ENCODE measurements at places on chromosomes 4 and X.
A peak's percentile ranks its signal among the peaks of the same experiment; 100 is the strongest.

- peak; percentile 66 for DNase-seq
Measured at GRCh38 chrX:107826238-107827029, 768 bp downstream of the MID2 start.

DNA sequence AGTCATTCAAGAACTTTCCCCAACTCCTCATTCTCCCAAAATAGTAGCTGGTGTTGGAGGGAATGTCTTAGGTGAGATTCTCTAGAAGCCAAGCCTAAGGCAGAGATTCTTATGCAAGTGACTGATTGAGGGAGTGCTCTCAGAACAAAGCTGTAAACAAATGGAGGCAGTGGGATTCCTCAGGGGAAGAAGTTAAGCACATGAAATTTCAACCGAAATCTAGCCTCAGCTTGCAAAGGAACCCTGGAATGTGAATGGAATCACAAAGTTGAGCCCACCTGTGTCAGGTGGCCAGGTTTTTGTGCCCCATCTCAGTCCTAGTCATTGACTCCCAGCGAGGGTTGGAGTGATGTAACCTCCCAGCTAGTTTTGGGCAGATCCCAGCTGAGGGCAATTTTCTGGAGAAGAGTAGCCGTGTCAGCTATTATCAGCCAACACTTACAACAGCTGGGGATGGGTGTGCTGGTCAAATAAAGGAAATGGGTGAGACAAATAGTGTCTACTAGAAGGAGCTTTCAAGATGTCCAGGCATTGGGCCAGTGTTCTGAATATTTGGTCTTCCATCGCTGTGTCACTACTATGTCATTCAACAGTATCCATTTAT, 29.7 kb upstream of the FGF2 start:
- DNase-seq = no peak

- peak; percentile 89 for DNase-seq
Measured at GRCh38 chr4:147479786-147480185, 1.1 kb upstream of the EDNRA start.

DNA sequence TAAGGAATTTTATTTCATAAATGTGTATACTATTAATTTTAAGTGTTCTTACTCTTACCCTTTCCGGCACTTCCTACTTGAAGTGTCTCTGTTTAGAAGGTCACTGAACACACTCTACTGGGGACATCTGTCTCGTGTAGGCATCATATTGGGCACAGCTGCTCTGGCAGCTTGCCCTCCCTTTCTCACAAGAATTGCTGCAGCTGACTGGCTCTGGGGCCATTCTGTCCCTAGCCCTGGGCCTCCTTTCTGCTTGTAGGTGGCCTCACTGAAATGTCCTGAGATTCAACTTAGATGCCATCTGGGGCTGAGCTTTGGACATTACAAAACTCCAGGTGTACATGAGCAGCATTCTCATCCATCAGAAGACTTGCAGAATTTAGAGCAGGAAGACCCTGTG, 49.6 kb downstream of the SMAD1 start:
- no peak for DNase-seq

- DNase-seq = no peak
Measured at GRCh38 chrX:66164470-66164869, 423 bp downstream of the HEPH start.

DNA sequence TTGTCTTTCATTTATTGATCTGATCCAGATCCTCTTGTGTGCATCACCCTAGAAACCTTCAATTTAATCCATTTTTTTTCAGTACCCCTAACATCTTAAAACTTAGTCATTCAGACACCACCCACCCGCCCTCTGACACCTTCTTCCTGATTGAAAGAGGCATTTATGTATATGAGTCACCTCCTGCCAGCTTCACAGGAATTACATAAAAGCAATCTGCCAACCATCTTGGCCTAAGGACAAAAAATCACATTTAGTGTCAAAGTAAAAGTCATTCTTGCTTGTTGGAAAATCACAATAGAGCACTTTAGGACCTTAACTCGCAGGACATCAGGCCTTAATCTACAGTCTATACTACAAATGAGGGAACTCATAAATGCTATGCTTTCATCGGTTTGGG, 52.1 kb downstream of the NDST3 start:
- DNase-seq = peak; percentile 42

GRCh38 chr4:6592804-6593563, 18.0 kb downstream of the MAN2B2 start:
- no peak for DNase-seq

DNA sequence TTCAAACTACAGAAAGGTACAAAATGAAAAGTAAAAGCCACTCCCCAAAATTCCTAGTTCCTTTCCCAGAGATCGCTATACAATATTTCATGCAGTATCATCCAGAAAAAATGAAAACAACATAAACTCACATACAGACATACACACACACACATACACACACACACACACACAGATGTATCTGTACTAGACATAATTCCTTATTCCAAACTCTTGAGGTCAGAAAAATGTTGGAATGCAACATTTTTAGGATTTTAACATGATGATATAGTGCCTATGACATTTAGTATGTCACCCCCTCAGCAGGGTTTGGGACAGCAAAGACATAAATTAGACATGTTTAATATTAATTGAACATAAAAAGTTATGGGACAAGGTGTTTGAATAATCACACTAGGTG, 73.4 kb upstream of the LHFPL1 start:
- DNase-seq = no peak

GRCh38 chr4:7787681-7788141, 151.9 kb downstream of the AFAP1 start:
- no peak for DNase-seq

DNA sequence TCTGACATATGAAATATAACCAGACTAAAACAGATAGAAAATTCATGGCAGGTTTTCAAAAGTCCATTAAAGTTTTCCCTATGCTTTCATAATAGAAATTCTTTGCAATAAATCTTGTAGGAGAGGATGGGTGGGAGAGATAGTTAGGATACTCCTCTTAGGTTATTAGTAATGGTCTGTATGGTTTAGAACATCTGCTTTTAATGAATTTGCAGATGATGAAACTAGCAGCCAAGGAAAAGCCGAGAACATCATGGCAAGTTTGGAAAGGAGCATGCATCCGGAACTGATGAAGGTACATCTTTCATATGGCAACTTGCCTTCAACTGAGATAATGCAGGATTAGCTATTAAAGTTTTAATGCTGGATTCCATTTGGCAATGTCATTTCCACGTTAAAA, 70.7 kb downstream of the DOCK11 start:
- peak; percentile 52 for DNase-seq

DNA sequence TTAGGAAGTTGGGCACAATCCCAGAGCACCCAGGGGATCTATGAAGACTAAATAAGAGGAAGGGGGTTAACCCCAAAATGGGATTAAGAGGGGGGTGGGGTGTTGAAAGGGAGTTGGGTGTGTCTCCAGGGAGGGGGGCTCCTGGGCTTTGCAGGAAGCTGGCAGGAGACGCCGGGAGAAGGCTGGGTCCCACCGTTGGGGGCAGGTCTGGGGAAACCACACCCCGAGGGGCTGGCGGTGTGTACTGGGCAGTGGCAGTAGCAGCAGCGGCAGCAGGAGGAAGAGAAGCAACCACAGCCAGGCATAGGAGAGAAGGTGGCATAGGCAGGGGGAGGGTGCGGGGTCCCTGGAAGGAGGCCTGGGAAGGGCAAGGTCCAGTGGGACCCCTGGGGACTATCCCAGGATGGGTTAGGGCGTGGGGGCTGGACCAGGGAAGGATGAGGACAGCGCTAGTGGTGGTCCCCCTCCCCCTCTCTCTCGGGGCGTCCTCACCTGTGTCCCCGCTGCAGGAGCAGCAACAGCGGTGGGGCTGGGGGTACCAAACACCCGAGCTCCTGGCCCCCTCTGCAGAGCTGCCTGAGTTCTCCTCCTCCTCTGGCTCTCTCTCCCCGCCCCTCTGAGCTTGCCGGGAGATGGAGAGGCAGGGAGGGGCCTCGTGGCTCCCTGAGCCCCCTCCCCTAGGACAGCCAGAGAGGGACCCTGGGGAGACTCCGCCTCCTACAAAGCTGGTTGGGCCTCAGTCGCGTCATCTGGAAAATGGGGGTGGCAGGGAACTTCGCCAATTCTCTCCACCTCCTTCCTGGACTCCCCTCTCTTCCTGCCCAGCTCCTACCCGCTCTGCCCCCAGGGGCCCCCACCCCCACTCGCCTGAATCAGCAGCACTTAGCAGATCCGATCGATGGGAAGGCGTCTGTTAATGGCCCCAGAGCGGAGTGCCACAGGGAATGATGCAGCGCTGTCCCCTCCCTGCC, at the start of gene KCND1:
Gene KCND1, minus strand, starts transcription at position 596 of the 971 bp plus-strand sequence. CDS start 1,573 bp downstream, outside the sequence.
- DNase-seq = peak; percentile 13

DNA sequence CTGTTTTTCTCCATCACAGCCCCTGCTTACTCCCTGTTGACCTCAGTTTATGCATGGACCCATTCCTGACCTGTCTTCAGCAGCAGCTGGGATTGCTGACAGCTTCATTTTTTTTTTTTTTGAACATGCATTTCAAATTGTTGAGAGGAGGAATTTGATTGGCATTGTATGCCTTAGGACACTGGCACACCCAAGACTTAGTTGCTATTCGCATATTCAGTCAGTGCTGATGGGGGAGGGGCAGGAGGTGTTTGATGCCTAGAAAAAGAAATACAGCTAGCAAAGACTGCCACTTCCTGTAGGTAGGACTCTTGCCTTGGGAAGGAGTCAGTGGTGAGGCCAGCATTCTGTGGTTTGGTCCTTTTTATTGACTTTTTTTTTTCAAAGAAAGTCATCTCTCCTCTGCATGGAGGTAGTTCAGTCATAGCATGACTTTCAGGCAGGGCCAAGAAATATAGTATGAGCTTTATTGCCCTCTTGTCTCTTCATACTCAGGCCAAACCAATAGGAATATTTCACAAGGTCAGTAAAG, 33.6 kb upstream of the XK start:
- DNase-seq = no peak

- DNase-seq = no peak
Measured at GRCh38 chr4:36064117-36064516, 180.2 kb downstream of the ARAP2 start.

GRCh38 chr4:60404027-60404426, 796.1 kb upstream of the ADGRL3 start:
- DNase-seq = no peak

DNA sequence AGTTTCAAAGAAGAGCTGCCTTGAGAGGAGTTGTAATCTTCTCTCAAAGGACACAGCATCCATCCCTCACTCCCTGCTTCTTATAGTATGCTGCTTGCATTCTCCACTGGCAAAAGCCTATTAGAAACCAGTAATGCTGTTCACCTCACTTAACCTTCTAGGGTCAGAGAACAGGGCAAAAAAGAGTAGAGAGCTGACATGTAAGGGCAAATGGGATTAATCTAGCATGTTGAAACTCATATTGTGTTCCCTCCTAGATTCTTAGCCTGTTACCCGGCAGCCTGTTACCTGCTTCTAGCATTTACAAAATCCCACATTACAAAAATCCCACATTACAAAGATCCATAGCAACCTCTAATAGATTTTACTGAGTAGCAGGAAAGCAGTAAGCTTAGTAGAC, 244.7 kb downstream of the SLC7A11 start:
- no peak for DNase-seq

DNA sequence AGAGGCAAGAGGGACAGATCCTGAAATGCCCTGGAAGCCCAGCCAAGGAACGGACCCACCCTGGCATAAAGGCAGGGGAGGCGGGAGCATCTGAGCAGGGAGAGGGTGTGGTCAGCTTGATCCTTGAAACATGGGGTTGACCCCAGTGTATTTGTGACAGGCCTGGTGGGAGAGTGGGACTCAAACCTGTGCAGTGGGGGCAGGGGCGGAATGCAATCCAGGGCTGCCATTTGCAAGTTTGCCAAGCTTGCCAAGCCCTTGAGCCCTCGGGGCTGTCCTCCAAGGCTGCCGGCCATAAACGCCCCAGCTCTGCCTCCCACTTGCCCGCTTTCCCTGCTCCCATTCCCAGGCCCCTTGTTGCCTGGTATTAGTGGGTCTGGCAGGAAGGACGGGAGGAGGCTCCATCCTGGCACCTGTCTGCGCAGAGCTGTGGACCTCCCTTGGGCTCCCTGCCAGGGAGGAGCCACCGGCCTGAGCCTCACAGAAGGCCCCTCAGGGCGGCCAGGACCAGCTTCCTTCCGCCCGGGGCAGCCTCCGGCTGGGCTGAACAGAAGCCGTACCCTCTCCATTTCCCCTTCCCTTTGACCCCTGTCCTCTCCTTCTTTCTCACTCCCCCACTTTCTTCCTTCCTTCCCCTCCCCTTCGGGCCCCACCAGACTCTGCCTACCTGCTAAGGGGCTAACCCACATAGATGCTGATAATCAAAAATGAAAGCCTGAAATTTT, 661 bp downstream of the S100P start:
- DNase-seq = no peak

DNA sequence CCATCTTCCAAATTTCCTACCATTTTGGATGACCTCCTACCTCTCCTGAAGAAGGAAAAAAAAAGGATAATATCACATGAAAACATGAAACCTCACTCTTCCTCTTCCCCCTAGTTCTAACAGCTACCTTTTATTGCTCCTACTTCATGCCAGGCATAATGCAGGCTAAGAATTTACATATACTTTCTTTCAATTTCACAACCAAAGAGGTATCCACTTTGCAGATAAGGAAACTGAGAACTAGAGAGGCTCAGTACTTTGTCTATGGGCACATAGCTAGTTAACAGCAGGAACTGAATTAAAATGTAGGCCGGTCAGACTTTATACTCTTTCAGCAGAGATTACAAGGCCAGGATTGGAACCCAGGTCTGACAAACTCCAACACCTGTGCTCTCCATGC, 34.4 kb upstream of the BEND2 start:
- DNase-seq = no peak

DNA sequence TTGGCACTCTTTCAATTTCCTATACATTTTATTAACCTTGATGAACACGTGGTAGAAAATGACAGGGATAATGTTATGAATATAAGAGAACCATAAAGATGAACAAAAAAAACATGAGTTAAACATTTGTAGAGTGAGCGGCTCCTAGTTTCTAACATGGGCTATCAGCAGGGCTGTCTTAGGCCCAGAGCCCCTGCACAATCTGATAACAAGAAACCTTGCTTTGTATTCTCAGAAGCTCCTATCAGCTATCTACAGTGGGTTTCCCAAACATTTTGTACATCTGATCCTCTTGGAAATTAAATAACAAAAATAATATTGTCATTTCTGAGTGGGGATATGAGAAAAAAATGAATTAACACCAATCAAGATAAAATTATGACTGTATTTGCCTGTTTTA, 10.6 kb upstream of the RBPJ start:
- DNase-seq = no peak

DNA sequence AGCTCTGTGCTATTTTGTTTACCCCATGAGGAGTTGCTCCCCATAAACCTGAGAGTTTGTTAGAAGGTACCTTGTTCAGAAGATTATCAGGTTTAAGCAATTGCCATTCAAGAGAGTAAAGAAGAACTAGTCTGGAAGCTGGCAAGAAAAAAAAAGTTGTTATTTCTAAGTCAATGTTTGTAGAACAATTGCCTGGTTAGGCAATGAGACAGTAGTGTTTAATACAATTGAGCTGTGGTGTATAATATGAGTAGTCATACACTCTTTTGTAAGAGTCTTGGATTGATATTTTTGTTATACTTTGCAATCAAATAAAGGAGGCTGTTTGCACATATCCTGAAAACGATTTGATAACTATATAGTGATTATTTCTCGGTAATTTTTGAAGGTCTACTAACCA, 44.7 kb downstream of the GALNT7 start:
- peak; percentile 19 for DNase-seq

GRCh38 chr4:26839534-26839951, 21.1 kb upstream of the STIM2 start:
- peak; percentile 35 for DNase-seq
